ENCODE measurements at places on chromosomes 7 and 10. TPM values are rescaled to one million over a fixed set of nuclear protein-coding genes. Genes with fewer than 3 reads are reported as not detected.

DNA sequence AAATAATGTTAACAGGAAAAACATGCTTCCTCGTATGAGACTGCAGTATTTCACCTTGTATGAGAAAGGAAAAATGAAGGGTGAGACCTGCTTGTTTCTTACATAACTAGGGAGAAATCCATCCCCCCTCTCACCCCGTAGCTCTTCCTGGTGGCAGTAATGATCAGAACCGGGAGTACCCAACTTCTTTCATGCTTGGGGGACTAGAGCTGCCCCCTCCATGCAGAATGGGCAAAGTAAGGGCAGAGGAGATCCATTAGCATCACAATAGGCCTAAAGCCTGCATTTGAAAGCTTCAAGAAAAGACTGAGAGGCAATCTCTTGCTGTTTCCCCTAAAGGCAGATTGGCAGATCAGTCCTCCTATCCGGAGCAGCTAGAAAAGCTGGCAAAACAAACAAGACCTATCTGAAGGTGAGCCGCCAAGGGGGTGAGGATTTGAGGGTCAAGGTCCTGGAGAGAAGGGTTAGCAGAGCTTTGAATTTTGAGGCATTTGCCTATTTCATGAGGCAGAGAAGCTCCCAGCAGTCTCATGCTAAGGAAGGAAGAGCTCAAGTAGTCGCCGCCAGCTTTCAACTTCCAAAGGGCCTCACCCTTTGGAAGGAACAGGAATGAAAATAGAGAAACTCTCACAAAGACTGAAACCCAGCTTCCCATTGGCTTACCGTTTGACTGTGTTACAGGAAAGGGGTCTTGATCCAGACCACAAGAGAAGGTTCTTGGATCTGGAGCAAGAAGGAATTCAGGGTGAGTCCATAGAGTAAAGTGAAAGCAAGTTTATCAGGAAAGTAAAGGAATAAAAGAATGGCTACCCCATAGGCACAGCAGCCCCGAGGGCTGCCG lies 36.2 kb downstream of the BAG3 start:
- no peak for DNase-seq

DNA sequence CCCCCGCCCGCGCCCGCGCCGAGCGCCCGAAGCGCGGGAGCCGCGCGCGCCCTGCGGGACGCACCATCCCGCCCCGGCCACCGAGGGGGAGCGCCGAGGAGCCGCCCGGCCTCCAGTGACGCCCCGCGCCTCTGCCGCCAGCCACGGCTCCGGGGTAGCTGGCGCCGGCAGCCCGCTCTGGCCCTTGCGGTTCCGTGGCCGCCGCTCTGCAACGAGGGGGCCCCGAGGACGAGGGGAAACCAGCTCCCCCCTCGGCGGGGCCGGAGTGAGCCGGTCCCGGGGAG lies at the start of gene PAXIP1:
Gene PAXIP1, minus strand, starts transcription at position 33 of the 284 bp plus-strand sequence. CDS start 195 bp downstream, outside the sequence.
- DNase-seq: peak; percentile 54

CAV2 gene
- 81.8 TPM for polyA plus RNA-seq

GRCh38 chr10:96612055-96612830 lies 25.4 kb upstream of the TM9SF3 start:
- DNase-seq: no peak

ZNF804B gene
- polyA plus RNA-seq: not detected

GRCh38 chr7:68176974-68177373 lies 1180.3 kb downstream of the TYW1 start:
- no peak for DNase-seq

GRCh38 chr7:97006055-97006815 lies 882 bp downstream of the DLX6 start:
- no peak for DNase-seq

DNA sequence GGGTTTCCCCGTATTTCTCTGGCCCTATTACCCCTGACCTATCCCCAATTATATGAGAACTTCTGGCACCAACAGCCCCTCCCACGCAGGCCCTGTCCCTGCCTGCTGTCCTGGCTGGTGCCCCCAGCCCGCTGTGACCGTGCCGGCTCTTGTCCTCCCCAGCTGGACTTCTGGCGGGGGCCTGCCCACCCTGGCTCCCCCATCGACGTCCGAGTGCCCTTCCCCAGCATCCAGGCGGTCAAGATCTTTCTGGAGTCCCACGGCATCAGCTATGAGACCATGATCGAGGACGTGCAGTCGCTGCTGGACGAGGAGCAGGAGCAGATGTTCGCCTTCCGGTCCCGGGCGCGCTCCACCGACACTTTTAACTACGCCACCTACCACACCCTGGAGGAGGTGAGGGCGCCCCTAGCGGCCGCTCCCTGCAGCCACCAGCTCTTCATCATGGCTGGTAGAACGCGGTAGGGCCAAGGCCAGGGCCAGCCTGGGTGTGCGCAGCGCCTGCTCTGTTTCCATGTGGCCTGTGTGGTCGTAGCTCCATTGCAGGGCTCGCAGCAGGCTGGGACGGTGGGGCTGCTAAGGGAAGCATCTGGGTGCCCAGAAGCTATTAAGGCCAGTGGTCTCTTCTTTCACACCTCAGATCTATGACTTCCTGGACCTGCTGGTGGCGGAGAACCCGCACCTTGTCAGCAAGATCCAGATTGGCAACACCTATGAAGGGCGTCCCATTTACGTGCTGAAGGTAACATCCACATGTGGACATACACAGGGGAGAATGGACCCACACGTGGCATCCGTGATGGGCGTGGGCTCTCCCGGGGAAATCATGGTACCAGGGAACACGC lies 1.4 kb downstream of the CPA1 start:
- no peak for DNase-seq

KCNMA1 gene
- polyA plus RNA-seq: 36.8 TPM

ANKRD7 gene
- not detected for polyA plus RNA-seq

DNA sequence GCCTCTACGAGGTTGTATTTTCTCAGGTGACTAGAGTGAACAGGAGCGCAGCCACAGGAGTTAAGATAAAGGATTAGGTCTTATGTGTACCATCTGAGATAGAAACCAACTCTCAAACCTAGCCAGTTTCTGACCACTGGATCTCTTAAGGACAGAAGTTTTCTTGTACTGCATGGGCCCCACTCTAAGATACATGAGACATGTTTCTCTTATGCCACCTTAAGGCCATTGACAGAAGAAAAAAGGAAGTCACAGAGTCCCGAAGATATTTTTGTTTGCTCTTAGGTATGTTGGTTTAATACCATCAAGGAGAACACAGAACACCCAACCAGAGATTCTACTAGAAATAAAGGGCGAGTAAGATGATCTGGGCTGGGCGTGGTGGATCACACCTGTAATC lies 335.8 kb downstream of the FRMD4A start:
- DNase-seq: no peak
